ENCODE measurements at places on chromosomes 4 and X.

DNA sequence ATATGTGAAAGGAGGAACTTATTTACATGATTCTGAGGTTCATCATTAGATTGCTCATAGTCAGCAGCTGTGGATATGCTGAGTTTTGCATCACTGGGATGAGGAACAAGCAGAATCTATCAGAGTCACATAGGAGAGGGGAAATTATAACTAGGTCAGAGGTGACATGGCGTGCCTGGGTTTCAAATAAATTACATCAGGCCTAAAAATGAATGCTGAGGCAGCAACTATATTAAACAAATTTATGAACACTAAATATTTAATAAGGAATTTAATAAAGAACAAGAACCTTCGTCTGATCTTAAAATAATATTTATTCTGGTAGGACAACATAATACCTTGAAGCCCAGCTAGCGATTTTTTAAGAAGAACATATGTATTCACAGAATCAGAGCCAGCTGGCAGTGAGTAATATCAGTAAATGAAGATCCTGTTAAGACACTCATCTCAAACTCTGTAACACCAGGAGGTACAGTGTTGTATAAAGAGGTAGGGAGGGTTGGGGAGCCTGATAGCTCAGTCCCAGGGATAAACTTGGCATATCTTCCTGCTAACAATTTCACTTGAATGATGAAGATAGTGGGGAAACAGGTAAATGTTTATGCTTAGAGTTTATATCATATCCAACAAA is 60.9 kb upstream of the HS3ST1 start:
- DNase-seq: no peak

GRCh38 chr4:187883836-187884475 is 111.6 kb upstream of the ZFP42 start:
- DNase-seq: no peak

- peak; percentile 97 for DNase-seq
Measured at GRCh38 chr4:145180298-145181090, at the start of gene OTUD4. TSS of gene OTUD4 (minus strand) at chr4:145180589. CDS start at chr4:145179973, 616 bp downstream.

DNA sequence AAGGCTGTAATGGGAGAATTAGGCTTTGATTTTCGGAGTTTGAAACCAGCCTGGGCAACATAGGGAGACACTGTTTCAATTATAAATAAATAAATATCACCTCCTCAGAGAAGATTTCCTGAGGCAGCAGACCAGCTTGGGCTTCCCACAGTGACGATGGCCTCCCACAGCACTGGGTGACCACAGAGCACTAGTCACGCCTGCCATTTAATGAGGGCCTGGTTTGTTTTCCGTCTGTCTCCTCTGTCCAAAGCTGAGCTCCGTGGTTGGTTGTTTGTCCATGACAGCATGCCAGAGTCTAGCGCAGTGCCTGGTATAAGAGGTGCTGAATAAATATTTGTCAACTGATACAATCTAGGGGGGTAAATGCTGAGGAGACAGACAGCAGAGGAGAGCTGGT is 10.4 kb upstream of the PDGFRA start:
- DNase-seq: no peak

GRCh38 chr4:156693557-156693956 is 278.0 kb downstream of the PDGFC start:
- no peak for DNase-seq

- no peak for DNase-seq
Measured at GRCh38 chrX:119045884-119046283, 26.9 kb upstream of the CT47C1 start.

DNA sequence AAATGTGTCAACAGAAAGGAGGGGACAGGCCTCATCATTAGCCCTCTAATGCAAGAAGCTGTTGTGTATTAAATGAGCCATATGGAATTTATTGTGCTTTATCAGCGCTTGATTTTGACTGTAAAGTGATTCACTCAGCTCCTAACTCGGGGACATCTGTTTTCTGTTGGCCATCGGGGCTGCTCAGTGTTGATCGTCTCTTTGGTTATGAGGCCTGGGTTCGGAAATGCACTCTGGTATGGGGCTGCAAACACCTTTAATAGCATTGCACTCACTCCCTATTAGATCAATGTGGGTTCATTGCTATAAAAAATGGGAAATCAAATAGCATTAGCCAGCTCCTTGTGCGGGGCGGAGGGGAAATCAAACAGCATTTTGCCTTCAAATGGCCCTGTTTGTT is 6.4 kb downstream of the ARX start:
- no peak for DNase-seq

GRCh38 chr4:158259955-158260575 is 49.8 kb downstream of the TMEM144 start:
- no peak for DNase-seq

- DNase-seq: no peak
Measured at GRCh38 chr4:76267811-76268210, 16.3 kb downstream of the FAM47E start.

GRCh38 chrX:137352101-137352660 is 213.7 kb upstream of the ZIC3 start:
- no peak for DNase-seq

Data from stimulated activated CD8-positive, alpha-beta memory T cell treated with anti-CD3 and anti-CD28 coated beads, Interleukin-7, amount 100 ng/mL, for 4 hours (primary cell).